ENCODE measurements at places on chromosomes 7 and 10.

DNA sequence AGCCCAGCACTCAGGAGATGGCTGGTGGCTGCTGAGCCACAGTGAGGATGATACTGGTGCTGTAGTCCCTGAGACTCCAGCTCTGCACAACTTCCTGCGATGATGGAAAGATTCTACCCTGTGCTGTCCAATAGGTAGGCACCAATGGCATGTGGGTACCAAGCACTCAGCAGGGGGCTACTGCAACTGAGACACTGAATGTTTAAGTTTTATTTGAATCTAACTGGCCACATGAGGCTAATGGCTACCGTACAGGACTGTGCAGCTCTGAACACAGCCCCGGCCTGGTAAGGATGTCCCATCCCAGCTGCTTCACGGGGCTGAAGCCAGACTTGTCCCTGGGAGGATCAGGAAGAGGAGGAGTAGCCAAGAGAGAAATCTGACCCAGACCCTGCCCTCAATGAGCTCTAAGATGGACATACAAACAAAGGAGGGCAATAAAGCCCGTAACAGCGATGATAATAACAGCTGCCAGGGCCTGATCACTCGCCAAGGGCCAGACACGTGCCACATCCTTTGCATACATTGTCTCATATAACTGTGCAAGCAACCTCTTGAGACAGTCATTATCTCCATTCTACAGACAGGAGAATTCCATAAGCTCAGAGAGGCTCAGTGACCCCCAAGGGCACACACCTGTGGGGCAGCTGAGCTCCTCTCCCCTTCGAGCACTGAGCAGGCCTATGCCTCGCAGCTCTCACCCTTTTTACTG, 3.8 kb downstream of the GPRIN2 start:
- no peak for DNase-seq

GRCh38 chr7:92708111-92709042, 118.2 kb upstream of the FAM133B start:
- no peak for DNase-seq

DNA sequence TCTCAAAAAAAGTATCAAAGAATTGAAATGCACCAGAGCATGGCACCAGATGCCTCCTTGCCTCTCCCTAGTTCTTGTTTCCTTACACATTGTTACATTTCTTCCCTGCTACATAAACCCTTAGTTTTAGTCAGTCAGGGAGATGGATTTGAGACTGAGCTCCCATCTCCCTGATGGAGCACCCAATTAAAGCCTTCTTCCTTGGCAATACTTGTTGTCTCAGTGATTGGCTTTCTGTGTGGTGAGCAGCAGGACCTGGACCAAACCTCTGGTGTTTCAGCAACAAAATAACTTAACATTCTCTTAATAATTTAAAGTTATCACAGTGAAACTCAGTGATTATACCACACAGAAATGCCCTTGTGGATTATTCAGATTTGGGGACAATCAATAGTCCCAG, 26.9 kb downstream of the PPP1R3C start:
- no peak for DNase-seq

- DNase-seq: no peak
Measured at GRCh38 chr7:27344471-27344870, 101.9 kb downstream of the EVX1 start.

- DNase-seq: no peak
Measured at GRCh38 chr7:96313940-96314339, 8.0 kb downstream of the SLC25A13 start.

GRCh38 chr7:101620991-101621390, 8.1 kb downstream of the MYL10 start:
- DNase-seq: no peak

DNA sequence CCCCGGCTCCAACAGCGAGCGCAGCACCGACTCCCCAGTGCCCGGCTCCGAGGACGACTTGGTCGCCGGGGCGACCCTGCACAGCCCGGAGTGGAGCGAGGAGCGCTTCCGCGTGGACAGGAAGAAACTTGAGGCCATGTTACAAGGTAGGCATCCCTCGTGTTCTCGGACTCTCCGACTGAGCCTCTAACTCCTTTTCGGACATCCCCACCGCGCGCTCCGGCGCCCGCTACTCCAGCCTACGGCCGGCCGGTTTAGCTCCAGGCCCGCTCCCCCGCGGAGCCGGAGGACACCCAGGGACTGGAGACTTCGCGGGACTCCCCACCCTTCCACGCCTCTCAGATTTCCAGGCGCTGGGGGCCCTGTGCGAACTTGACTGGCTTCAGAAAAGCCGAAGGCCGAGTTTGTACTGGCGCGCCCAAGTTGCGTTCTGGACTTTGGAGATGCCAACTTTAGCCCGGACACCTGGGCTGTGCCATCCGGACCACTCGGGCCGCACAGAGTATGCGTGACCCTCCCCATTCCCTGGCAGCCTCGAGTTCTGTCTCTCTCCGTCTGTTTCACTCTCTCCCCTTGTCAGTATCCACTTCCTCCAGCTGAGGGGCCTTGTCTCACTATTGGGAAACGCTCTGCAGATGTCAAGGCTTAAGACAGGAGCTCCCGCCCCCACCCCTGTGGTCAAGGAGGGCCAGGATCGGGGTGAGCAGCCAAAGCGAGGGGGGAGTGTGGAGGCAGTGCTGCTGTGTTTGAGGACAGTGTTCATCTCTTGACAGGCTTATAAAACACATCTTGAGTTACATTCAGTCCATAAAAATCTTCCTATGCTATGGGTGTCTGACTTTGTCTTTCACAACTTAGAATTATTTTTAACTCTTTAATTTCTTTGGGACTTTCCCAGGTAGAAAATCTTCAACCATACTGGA, 777 bp downstream of the BICC1 start:
- DNase-seq: no peak

DNA sequence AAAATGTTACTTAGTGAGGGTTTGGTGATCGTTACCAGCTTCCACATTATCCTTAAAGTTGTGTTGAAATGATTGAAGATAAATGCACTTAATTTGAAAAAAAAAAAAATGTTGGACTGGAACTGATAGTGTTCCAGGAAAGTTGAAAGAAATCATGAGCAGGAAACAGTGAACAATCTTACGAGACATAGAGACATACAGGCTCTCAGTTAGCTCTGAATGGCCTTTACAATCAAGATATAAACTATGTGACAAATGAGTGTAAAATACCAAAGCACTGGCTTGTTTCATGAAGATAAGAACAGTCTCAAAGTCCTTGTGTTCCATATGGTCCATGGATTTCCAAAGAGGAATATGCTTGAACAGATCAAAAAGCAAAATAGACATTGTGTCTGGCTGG, 430.1 kb upstream of the ETV1 start:
- no peak for DNase-seq

DNA sequence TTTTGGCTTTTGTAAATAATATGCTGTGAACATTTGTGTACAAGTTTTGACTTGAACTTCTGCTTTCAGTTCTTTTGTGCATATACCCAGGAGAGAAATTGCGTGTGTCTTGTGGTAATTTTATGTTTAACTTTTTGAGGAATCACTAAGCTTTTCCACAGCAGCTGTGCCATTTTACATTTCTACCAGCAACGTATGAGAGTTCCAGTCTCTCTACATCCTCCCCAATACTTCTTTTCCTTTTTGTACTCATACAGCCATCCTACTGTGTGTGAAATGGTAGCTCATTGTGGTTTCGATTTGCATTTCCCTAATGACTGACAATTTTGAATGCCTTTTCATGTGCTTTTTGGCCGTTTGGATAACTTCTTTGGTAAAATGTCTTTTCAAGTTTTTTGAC, 66.3 kb upstream of the INHBA start:
- no peak for DNase-seq

- no peak for DNase-seq
Measured at GRCh38 chr7:2224934-2225333, 7.8 kb downstream of the MAD1L1 start.

- no peak for DNase-seq
Measured at GRCh38 chr7:155305231-155305904, 7.7 kb downstream of the INSIG1 start.

DNA sequence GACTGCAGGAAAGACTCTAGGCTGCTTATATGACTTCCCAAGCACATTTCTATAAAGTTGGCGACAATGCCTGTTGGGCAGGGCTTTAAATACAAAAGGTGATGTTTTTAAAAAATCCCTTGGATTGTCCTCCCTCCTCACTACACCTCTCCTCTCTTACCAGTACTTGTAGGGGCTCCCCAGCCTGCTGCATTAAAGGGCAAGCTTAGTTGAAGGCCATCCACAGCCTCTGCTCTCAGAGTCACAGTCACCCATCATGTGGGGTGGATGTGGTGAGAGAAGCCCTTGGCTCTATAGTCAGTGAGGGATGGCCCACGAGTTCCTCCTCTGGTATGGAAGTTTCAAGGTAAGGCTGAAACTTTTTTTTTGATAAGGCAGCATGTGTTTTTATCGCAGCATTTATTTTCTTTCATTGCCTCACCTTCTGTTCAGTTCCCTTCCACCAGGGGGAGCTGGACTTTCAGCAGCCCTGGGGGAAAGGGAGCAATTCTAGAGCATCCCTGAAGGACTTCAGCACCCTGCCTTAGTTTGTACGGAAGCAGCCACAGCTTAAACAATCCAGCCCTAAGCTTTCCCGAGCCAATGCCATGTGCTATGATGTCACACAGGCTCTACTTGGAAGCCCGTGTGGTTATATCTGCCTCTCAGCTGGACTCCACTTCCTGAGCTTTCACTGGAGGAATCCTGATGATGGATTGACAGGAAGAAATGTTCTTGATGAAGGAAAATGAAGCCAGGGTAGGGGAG, 131.9 kb downstream of the CALCR start:
- DNase-seq: peak; percentile 3

GRCh38 chr7:150556521-150557138, 10.6 kb upstream of the GIMAP4 start:
- no peak for DNase-seq

- DNase-seq: no peak
Measured at GRCh38 chr10:79938728-79939406, 10.0 kb downstream of the SFTPD start.

- DNase-seq: no peak
Measured at GRCh38 chr7:17586711-17587110, 288.3 kb downstream of the AHR start.

GRCh38 chr7:80601999-80602398, 36.4 kb upstream of the CD36 start:
- DNase-seq: no peak

DNA sequence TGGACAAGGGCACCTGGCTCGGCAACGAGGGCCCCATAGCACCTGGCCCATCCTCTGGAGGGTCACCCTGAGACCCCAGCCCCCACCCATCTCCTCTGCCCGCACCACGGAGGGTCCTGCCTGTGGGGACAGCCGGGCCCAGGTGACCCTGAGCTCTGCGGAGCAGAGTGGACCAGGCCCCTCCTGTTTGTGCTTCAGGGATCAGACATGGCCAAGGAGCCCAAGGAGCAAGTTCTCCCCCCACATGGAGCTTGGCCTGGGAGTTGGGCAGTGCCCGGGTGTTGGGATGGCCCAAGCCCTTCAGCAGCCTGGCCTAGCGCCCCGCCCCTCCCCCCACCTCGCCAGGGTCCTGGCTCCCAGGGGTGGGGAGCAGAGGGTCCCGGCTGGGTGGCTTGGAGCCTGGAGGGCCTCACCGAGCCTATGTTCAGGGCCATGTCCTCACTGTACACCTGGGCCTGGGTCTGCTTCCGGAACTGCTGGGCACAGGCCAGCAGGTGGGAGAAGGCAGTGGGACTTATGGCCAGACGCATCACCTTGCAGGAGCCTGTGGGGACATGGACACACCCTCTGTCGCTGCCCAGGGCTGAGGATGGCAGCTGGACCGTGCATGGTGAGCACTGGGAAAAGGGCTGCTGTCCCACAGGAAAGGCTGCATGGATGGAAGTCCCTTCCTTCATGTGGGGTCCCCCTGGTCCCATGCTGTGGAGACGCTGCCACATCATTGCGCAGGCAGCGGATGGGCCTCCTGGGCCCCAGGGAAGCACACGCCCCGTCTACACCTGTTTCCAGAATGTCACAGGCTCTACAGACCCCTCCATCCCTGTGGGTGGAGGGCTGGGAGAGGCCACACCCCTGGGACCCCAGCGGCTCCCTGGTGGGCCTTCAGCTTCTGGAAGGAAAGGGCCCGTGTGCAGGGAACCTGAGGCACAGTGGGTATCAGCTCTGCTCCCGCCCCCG, 49.2 kb upstream of the NKX6-2 start:
- DNase-seq: no peak

DNA sequence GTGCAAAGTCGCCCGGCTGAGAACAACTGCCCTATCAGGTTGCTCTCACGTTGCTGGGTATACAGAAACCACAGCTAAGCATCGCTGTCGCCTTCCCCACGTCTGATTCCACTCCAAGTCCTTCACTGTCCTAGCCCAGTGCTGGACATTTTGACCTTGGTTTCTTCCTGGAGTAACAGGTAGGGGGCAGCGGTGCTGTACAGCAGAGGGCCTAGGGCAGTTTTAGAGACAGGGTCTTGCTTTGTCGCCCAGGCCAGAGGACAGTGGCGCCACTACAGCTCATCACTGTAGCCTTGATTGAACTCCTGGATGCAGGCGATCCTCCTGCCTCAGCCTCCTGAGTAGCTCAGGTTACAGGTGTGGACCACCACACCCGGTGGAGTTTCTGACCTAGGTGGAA, 2.6 kb downstream of the CLDN15 start:
- DNase-seq: no peak

- no peak for DNase-seq
Measured at GRCh38 chr7:121244120-121244870, 84.5 kb upstream of the WNT16 start.

GRCh38 chr10:99375426-99375825, 46.3 kb downstream of the CNNM1 start:
- DNase-seq: no peak

- no peak for DNase-seq
Measured at GRCh38 chr7:96084881-96085553, 236.9 kb downstream of the SLC25A13 start.

GRCh38 chr10:128579901-128580300, 453.7 kb upstream of the MKI67 start:
- no peak for DNase-seq

Data from stimulated activated CD8-positive, alpha-beta memory T cell treated with anti-CD3 and anti-CD28 coated beads, Interleukin-7, amount 100 ng/mL, for 1 hour (primary cell).